IPS DF 19.7 (cell line): ENCODE measurements at places on chromosomes 4 and X.

GRCh38 chr4:73447671-73448070 is 11.7 kb downstream of the AFP start:
- no peak for DNase-seq

DNA sequence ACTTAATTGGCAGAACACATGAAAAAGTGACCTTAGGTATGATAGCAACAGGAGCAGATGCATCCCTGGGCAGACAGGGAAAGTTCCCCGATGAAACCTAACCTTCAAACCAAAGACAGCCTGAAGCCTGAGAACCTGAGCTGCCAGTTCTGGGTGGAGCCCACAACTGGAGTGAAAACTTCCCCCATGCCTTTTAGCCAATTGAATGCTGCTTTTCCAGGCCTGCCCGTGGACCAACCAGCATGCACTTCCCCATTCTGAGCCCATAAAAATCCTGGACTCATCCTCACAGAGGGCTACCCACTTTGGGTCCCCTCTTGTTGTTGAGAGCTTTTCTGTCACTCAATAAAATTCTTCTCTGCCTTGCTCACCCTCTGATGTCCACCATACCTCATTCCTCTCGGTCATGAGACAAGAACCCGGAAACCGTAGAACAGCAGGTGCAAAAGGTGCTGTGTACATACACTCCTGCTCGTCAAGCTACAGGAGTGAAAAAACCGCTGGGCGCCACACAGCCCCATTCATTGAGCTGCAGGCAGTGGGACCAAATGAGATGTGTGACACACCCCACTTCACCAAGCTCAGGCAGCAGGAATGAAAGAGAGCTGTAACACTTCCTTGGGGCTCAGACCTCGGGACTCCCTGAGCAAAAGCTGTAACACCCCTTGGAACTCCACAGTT is 13.9 kb upstream of the SLC7A11 start:
- no peak for DNase-seq

DNA sequence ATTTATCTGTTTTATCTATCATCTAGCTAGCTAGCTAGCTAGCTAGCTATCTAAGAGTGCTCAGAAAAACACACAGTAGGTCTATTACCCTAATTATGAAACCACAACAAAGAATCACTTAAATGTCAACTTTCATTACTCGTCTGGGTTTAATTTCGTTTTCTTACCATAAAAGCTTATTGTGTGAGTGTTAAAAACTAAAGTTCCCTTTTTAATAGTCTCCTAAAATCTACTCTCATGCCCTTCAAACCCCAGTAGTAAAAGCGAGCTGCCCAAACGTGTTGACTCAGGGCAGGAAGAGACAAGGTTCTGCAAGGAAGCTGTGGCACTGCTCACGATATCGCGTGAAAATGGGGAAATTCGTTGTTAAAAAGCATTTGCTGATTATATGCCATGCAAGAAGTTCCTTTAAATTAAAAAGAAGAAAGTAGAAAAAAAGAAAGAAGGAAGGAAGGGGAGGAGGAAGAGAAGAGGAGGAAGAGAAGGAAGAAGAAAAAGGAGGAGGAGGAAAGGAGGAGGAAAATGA is 595 bp downstream of the MBNL3 start:
- DNase-seq = no peak

- no peak for DNase-seq
Observed at GRCh38 chrX:71098951-71099506, 3.4 kb downstream of the FOXO4 start.

DNA sequence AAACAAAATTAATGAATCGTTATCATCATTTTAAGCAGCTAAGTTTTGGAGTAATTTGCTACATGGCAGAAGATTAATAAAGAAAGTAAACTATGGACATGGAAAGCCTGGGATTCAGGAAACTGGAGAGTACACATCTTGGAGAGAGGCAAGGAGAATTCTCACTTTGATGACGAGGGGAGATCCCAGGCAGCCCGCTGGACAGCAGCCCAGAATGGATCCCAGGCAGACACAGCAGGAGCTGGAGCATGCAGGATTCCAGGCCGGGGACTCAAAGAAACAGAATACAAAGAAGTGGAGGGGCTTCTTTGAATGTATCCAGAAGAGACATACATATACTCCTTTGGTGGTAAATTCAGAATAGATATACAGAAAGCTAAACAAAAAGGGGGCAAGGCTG is 118.0 kb upstream of the ATP6AP2 start:
- DNase-seq = no peak

GRCh38 chr4:7101692-7102515 is 34.0 kb upstream of the GRPEL1 start:
- DNase-seq = no peak

DNA sequence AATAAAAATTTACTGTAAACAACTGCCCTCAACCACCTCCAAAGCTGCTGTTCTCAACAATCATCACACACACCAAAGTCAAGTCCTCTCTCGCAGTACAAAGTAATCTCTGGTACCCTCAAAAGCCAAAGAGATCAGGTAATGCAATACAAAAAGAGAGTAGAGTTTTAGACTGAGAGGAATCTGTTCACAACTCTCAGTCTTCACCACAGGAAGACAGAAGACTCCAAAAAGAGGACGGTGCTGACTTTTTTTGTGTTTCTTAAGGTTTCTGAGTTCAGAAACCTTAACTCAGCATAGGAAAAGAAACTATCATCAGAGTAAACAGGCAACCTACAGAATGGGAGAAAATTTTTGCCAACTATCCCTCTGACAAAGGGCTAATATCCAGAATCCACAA is 1072.3 kb upstream of the DIAPH2 start:
- no peak for DNase-seq
